ENCODE measurements at places on chromosomes 5 and 9.

GRCh38 chr5:181188700-181189362 lies 16.2 kb downstream of the TRIM7 start:
- DNase-seq, result no peak

GRCh38 chr5:137096149-137097103 lies 402.7 kb downstream of the SPOCK1 start:
- DNase-seq, result no peak

DNA sequence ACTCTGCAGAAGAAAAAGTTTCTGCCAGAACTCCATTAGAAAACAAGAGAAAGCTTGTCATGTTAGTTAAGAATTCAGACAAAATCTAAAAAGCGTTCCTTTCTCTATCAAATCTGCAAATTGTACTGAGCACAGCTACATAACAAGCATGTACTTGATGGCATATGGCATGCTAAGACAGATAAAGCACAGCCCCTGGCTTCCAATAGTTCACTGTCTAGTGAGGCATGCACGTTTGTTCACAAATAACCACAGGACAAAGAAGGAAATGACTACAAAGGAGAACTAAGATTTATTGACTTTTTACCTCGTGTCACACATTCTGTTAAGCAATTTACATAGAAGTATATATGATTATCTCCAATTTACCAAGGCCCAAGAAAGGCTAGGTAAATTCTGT lies 518.2 kb upstream of the TLE4 start:
- no peak for DNase-seq

GRCh38 chr9:93520523-93520922 lies 55.9 kb upstream of the PHF2 start:
- no peak for DNase-seq

DNA sequence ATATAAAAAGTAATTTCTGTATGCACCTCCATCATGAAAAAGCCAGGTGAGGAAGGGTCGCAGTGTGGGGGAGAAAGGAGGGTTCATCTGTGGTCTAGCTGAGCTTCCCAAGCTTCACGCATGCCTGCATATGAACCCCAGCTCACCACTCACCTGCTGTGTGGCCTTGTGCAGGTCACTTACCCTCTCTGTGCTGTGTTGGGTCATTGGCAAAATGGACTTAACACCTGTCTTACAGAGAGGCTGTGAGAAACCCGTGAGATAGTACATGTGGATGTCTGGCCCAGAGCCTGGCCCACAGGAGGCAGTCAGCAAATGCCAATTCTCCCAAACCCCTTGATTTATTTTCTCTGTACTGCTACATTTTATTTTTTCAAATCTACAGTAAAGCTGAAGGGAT lies 88.9 kb downstream of the GABBR2 start:
- DNase-seq, result no peak

- no peak for DNase-seq
These were observed 128.1 kb upstream of the CACNA1B start for GRCh38 chr9:137749511-137749910.

All from substantia nigra (tissue), 51 donors.